ENCODE measurements at places on chromosomes 5 and 9. TPM values are rescaled to one million over a fixed set of nuclear protein-coding genes. Genes with fewer than 3 reads are reported as not detected.

ZFP37 gene
- total RNA-seq: 3.7 TPM

- DNase-seq: no peak
Measured at GRCh38 chr9:78453450-78453849, 156.5 kb downstream of the PSAT1 start.

DNA sequence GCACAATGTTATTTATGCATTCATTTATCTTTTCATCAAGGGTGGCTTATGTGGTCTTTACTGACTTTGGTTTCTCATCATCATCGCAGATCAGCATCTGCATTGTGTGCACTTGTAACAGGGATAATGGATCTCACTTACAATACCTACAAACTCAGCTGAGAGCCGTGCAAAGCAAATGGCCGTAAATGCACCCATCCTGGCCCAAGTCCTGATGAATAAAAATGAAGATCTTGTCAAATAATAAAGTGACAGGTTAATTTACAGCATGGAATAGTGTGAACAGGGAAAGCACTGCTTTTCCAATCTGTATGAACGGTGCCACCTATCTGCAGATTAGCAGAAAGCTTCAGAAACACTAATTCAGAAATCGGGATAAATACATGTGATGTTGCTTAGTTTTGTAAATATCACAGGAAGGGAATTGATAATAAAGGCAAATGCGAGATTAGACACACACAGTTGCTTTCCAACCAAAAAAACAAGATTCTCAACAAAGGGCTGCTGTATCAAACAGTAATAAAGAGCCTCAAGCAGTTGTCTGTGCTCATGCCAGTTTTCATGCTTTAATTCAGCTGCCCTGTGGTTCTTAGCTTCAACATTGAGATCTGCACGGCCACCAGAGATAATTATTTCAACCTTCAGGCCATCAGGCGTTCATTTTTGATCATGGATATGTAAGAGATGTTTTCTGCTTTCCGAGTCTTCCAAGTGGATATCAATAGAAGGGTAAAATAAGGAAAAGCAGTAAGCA is 153.4 kb upstream of the POU5F2 start:
- no peak for DNase-seq

- peak; percentile 15 for DNase-seq
Measured at GRCh38 chr5:68872088-68872839, 221.6 kb upstream of the SLC30A5 start.

DNA sequence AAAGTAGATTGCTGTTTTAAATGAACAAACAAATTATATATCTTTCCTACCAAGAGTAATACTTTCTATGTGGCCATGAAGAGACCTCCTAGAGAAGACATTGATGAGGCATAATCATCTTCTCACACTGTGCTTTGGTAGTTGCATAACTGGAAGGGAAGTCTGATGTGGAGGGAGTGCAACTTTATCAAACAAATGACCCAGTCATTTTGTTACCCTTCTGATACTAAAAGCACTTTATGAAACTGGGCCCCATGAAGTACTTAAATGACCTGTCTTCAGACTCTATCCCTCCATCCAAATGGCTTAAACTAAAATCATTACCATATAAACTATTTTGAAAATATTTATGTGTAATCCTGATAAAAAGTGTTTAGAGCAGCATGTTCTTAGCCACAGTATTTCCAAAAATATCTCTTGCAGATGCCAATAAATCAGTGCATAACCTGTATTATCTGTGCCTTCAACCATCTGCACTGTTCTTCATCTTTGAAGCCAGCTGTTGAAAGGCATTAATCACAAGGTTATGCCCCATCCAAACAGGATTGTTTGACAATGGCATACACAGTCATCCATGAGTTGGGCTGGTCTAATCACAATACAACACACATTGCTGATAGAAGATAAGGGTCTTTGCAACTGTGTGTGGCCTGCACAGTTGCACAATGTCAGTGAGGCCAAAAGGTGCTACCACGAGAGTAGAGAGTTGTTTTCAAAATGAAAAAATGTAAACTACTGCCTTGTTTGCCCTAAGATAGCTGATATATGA is 31.9 kb upstream of the MIER3 start:
- no peak for DNase-seq

GRCh38 chr5:137212471-137212870 is 286.7 kb downstream of the SPOCK1 start:
- DNase-seq: no peak

DNA sequence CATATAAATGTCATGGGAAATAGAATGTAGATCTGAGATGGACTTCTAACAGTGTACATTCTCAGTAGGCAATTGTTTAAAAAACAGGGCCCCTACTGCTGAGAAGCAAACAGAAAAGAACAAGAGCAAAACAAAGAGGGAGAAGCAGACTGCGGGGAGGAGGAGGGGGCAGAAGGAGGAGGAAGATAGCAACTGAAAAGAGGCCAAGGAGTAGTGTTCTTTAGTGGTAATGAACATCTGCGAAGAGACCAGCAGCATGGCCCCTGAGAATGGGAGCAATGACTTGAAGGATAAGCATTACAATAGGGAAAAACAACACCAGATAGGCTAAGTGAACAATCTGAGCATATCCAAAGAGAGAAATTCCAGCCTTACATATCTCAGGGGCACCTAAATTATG is 36.8 kb downstream of the HAPLN1 start:
- DNase-seq: no peak

AOPEP gene
- total RNA-seq: 89.7 TPM

CDKN2B-AS1 gene
- not detected for total RNA-seq

DNA sequence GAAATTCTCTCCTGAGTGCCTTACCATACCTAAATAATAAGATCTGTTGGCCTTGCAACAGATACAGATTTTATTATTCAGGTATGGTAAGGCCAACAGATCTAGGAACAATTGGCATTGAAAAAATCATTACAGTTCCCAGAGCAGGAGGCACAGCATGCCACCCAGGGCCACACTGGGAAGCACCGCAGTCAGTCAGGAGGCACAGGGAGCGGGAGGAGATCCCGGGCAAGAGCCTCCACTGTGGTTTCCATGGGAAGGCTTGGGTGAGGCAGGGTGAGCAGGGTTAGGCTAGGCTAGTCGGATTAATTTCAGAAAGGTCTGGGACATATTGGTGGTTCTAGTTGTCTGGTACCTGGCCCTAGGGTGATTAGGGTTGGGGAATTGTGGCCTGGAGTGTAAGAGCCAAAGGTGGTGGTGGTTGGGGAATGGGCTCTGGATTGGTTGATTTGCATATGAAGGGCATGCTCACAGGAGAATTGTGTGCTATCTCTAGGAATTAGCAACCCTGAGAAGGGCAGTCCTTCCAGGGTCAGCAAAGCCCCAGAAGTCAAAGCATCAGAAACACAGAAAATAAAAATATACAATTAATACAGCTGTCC is 111.4 kb downstream of the PDE8B start:
- DNase-seq: no peak

DNA sequence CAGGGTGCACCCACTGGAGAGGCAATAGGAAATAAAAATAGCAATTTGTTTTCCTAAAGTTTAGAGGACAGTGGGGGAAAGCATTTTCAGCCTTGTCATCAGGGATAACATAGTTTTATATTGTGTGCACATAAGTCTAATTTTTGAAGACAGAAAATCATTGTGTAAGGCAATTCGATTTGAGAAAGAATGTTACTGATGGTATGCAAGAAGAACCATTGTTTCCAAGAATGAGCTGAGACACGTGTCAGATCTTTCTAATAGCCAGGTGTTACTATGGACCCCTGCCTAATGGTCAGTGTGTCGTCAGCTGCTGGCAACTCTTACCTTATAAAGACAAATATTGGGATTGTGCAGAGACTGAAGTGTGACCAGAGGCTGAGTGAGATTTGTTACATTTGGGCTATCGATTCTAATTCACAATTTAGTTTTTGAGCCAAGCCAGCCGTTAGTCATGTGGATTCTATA is 67.1 kb upstream of the PPP2R2B start:
- DNase-seq: no peak

- DNase-seq: no peak
Measured at GRCh38 chr5:134119720-134120119, 5.2 kb downstream of the TCF7 start.

SLC6A19 gene
- not detected for total RNA-seq

DNA sequence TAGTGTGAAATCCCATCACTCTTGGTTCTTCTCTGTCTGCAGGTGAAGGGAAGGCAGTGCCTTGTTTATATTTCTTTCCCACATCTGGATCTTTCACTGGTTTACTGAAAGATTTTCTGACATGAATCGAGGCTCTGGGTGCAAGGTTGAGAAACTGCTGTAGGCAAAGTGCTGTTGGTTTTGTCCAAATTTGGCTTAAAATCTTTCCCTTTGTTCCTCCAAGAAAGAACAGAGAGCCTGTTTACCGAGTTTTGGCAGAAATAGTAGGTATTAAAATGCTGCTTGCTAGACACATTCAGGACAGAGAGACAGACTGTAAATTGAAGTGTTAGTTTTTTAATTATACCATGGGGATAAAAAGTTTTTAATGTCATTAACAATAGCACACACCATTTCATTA is 21.5 kb downstream of the SKP2 start:
- DNase-seq: no peak

GDF9 gene
- total RNA-seq: not detected
